ENCODE measurements at places on chromosomes 16 and 17.

- DNase-seq: no peak
These were observed 15.2 kb upstream of the HERPUD1 start for GRCh38 chr16:56916571-56917403.

- no peak for DNase-seq
These were observed 9.6 kb upstream of the PRPSAP1 start for GRCh38 chr17:76363107-76363842.

DNA sequence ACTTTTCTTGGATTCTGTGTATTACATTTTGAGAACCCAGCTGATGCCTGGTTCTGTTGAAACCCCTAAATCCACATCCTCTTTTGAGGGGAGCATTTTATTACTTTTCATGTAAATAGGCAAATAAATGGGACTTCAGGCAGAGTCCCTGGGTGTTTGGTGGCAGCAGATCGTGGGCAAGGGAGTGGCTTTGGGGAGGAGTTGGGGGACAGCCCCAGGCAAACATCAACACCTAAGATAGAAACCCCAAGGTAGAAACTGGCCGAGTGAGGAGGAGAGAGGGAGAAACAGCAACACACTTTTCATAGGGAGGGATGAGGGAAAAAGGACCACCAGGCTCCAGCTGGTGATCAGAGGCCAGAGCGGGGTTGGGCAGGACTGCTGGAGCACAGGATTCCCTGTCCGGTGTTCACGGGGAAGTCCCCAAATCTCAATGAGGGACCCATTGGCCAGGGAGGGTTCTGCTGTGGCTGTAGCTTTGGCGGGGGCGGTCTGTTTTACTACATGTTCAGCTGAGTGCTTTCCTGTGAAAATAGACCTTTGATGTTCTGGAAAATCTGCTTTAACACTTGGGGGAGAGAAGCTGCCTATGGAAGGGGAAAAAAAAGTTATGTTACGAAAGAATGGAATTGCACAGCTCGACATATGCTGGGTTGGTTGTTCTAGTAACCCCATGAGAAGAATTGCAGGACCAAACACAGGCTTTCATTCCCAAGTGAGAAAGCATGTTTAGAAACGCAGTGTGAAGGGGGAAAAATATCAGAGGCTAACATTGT, 46.6 kb downstream of the MSI2 start:
- no peak for DNase-seq

GRCh38 chr17:41190328-41190727, 641 bp downstream of the KRTAP9-1 start:
- no peak for DNase-seq

DNA sequence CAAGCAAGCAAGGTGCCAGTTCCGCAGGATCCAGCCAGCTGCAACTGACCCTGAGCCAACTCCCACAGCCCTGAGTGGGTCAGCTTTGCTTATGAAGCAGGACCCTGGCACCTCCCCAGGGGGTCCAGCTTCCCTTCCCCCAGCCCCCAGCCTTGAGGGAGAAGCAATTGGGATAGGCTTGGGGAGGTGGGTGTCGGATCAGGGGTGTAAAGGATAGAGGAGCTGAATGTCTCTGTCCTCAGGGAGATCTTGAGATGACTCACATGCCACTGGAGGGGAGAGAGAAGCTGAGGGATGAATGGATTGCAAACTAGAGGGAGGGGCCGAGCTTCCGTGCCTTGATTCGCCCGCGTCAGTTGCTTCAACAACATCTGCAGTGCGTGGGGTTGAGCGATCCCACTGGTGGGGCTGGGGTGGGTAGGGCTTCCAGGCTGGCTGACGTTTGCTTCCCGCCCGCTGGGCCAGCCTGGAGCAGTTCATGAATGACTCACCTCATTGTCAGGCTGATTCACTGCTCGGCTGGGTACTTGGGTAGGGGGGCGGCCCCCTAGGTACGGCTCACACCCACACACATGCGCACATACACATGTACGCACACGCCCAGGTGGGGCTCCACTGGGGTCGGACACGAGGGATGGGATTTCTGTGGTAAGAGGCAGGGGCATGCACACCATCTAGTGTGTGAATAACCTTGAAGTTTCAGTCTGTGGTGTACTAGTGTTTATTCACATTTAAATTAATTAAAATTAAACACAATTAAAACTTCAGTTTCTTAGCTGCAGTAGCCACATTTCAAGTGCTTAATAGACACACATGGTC, 3.6 kb upstream of the HROB start:
- peak; percentile 98 for DNase-seq

GRCh38 chr17:44348234-44348987, 3.3 kb downstream of the GRN start:
- DNase-seq: no peak

GRCh38 chr16:26365161-26365940, 673.6 kb downstream of the HS3ST4 start:
- no peak for DNase-seq

DNA sequence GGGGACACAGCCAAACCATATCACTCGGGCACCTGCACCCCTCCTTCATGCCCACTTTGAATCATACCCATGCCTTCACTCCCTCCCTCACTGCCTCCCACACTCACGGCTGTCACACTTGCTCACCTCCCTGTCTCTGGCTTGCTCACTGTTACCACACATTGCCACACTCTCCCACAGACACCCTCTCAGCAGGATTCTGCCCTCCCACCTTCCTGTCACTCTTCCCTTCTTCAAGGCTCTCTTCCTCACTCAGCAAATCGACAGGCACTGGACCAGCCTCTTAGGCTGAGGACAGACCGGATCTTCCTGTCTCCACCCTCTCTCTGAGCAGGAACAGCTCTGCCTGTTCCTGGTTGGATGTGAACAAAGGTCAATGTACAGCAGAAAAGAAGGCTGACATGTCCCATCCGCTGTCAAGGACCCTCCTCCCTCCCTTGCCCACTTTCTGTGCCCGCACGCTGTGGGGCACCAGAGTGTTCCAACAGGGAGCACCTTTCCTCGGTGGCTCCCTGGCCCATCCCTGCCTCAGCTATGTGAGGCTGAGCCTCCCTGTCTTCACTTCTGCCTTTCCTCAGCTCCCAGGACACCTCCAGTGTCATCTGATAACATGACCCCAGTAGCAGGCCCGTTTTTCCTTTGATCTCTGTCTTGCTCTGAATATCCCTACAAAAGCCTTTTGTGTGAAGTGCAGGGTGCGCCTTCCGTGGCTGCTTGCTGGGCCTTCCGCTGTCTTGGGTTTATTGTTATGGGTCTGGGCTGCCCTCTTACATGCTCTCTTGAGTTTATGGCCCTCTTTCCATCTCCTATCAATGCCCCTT, 47.0 kb downstream of the CCDC182 start:
- no peak for DNase-seq

DNA sequence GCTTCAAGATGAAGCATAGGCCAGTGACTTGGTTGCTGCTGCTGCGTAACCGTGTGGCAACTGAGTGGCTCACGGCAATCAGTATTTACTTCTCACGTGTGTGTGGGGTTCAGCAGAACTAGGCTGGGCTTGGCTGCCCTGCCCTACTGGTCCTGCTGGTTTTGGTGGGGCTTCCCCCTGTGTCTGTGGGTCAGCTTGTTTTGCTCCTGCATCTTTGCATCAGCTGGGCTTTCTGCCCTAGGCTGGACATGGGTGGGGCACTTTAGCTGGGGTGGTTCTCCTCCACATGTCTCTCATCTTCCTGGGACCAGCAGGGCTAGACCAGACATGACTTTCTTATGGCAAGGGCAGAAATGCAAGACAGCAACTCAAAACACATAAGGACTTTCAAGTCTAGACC, 550.5 kb downstream of the MAF start:
- DNase-seq: no peak

DNA sequence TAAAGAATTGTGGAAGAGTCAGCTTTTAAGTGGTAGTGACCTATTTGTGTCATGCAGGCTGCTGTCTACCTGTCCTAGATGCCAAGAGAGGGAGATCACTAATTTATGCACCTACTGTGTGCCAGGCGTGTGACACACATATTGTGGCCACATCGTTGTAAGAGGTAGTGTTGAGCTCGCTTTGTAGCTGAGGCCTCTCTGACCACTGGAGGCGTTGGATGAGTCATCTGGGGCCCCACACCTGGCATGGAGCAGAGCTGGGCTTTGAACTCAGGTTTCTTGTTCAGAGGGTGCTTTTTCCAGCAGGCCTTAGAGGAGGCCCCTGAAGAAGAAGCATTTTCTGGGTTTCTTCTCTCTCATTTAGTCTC, 52.3 kb upstream of the LGALS9 start:
- DNase-seq: no peak

GRCh38 chr16:75216127-75216526, 2.7 kb upstream of the CTRB1 start:
- DNase-seq: no peak

DNA sequence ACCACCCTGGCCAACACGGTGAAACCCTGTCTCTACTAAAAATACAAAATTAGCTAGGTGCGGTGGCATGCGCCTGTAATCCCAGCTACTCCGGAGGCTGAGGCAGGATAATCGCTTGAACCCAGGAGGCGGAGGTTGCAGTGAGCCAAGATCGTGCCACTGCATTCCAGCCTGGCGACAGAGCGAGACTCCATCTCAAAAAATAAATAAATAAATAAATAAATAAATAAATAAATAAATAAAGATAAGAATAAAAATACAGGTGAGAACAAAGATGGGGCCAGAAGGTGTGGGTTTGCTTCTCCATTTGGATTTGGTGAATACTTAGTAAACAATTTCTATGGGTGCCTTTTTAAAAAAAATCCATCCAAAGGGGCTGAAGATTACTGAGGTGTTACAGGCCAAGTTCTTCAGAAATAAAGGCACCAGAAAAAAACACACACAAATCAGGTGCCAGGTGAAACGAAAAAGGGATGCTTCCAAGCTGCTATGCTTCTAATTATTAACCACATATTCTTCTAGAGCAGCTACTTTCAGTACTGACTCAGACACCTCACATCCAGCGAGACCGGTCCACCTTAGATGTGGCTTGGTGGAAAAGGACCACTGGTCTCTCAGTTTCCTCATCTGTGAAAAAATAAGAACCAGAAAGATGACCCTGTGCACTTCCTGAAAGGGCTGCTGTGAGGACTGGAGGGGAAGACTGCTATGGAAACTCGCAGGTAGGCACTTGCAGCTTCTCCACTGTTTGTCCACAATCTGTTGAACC, 9.2 kb downstream of the GLYR1 start:
- no peak for DNase-seq

DNA sequence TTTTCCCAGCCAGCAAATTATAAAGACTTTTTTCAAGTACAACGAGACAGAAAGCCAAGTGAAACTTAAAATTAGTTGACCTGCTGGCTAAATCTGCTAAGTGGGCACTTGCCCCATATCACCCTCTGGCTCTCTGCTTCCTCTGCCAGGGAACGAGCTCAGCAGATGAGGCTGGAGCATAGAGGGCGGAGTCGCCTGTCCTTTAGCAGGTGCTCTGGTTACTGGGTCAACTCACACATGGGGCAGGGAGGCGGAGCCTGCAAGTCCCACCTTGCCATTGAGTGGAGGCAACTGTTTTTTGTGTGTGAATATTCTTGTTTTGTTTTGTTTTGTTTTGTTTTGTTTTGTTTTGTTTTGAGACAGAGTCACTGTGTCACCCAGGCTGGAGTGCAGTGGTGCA, 62.5 kb downstream of the EMP2 start:
- DNase-seq: no peak

DNA sequence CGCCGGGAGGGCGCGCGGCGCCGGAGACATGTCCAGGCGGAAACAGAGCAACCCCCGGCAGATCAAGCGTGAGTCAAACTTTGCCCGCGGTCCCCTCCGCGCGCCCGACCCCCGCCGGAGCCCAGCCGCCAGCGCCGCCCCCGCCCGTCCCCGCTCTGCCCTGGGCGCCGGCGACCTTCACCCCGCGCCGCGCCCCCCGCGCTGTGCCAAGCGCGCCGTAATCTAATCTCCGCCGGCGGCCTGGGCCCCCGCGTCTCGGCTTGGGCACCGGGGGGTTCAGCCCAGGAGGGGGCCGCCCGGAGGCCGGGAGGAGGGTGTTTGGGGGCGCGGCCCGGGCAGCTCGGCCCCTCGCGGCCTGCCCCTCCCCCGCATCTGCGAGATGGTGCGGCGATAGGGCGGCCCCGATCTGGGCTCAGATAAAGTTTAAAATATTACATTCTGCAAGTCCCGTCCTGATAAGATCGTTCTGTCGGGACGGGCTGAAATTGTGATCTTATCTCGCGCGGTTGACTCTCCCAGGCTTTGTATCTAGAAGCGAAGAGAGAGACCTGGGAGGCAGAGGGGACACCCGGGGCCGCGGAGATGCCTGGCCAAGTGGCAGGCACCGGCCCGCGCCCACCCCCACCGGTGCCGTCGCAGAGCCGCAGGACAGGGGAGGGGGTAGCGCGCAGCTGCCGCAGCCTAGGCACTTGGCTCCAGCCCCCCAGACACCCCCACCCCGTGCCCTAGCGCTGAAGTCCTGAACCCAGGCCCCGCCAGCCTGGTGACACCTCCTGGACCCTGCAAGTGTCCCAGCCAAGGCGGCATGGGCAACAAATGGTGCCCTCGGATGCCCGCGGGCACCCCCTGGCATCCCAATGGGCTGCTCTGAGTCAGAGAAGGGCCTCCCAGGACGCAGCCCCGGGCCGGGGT, 787 bp downstream of the ZFPM1 start:
- no peak for DNase-seq

DNA sequence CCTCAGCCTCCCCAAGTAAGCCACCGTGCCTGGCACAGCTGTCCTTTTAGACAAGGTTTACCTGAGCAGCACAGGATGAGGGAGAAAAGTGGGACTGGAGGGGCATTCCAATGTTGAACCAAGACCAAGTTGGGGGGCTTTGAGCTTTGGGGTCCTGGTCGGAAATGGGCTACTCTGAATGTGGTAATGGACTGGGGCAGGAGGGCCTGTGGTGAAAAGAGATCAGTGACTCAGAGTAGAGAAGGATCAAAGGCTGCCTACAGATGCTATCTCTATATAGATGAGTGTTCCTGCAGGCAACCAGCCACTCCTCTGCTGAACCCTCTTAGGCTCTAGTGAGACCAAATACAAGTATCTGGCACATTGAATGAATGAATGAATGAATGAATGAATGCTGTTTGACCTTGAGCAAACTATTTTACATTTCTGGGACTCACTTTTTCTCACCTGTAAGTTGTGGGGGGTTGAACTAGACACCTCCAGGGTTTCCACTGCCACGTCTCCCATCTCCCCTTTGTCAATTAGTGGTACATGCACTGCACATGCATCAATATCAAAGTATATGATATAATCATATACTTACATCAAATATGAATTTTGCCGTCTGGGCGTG, 26.3 kb upstream of the ETV4 start:
- DNase-seq: no peak

DNA sequence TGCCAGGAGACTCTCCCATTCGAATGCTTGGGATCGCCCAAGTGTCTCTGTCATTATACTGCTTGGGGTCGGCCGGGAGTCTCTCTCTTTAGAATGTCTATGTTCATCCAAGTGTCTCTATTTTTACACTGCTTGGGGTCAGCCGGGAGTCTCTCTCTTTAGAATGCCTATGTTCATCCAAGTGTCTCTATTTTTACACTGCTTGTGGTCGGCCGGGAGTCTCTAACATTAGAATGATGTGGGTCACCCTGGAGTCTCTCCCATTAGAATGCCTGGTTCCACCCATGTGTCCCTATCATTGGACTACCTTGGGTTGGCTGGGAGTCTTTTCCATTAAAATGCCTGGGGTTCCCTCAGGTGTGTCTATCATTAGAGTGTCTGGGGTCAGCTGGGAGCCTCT, 2230.4 kb downstream of the TP53TG3F start:
- DNase-seq: no peak

GRCh38 chr16:53768593-53768992, 64.6 kb downstream of the FTO start:
- DNase-seq: peak; percentile 64

GRCh38 chr16:79419148-79419547, 181.4 kb downstream of the MAF start:
- DNase-seq: no peak
